ENCODE measurements at places on chromosomes 2 and 18.

GRCh38 chr18:73826098-73826497 lies 321.5 kb downstream of the FBXO15 start:
- DNase-seq, result no peak

DNA sequence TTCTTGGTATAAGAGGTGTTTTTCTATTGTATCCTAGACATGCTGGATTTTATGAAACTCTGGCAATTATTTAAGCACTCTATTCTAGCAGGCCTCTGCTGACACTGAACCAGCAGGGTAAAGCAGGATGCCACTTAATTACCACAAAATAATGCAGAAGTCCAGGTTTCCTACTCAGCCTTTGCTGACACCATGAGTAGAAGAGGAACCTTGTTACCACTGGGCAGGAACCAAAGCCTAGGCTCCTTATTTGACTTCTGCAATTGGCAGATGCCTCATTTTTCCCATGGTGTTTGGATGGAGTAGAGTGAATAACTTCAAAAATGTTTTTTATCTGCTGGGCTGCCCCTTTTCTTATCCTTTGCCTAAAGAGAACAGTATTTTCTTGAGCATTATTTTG lies 60.8 kb downstream of the THNSL2 start:
- DNase-seq, result no peak

GRCh38 chr18:31436825-31437224 lies 10.7 kb upstream of the DSG3 start:
- DNase-seq, result no peak

GRCh38 chr18:58758606-58759005 lies 87.3 kb downstream of the MALT1 start:
- no peak for DNase-seq
